ENCODE measurements at places on chromosomes 3 and 15.

GRCh38 chr3:131142580-131142979 is 115.9 kb downstream of the NEK11 start:
- DNase-seq: no peak

DNA sequence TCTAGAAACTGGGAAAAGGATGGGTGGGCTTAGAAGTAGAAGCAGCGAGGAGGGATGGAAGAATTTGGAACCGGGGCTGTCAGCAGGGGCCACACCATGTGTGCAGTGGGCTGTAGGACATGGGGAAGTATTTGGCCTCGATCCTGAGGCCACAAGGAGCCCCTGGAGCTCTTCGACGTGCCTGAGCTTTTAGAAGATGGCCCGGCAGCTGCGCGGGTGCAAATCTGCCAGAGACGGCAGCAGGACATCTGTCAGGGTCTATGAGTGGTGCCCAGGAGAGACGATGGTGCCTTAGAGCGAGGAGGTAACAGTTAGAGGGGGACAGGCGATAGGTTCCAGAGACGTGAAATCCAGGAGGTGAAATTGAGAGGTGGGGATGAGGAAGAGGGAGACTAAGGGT is 321.1 kb downstream of the UACA start:
- no peak for DNase-seq

- no peak for DNase-seq
These were observed 7.5 kb downstream of the EOGT start for GRCh38 chr3:69005791-69006482.

DNA sequence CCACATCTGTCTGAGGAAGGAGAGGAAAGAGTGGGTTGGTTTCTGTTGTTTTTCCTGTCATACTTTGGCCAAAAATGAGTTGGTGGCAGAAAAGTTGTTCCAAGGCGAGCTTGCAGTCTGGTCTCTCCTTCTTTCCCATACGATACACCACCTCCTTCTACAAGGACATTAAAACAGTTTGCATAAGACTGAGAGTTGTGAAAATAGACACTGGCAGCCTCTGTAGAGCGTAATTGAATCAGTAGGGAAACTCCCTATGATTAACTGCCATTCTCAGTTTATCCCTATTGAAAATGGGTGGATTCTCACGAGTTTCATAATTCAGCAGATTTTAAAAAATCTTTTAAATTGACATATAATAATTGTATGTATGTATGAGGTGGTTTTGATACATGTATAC is 3.7 kb upstream of the LSG1 start:
- no peak for DNase-seq

GRCh38 chr3:4476496-4476895 is 9.4 kb upstream of the SUMF1 start:
- DNase-seq: peak; percentile 12

- DNase-seq: no peak
These were observed 10.6 kb upstream of the RBM5 start for GRCh38 chr3:50078091-50078490.

DNA sequence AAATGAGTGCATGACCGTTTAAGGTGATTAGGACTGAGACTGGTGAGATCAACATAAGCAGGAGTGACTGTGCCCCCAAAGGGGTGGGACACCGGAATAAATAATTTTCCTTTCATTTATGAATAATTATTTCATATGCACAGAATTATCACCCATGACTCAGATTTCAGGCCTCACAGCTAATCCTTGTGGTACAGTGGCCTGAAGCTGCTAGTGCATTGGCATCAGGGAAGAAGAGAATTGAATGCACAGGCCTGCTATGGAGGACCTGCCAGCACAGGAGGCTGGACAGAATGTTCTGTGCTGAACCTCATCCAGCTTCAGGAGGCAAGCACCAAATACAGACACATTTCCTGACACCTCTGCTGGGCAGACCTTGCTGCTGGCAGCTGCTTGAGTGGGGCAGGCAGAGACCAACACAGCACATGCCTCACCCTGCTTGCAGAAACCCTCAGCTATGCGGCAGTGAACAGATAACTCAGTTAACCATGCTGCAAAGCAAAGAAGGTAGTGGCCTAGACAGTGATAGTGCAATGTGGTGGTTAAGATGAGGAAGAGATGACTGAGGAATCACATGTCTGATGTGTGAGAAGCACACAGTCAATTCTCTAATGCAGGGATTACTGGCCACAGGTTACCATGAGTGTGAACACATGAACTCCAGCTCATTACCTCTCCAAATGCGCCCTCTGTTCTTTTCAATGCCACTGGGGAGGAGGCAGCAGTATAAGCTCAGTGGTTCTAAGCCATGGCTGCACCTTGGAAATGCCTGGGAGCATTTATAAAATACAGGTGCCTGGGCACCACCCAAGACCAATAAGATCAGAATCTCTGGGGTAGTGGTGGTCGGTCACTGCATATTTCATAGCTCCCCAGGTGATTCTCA is 68.1 kb upstream of the SCN5A start:
- peak; percentile 17 for DNase-seq

DNA sequence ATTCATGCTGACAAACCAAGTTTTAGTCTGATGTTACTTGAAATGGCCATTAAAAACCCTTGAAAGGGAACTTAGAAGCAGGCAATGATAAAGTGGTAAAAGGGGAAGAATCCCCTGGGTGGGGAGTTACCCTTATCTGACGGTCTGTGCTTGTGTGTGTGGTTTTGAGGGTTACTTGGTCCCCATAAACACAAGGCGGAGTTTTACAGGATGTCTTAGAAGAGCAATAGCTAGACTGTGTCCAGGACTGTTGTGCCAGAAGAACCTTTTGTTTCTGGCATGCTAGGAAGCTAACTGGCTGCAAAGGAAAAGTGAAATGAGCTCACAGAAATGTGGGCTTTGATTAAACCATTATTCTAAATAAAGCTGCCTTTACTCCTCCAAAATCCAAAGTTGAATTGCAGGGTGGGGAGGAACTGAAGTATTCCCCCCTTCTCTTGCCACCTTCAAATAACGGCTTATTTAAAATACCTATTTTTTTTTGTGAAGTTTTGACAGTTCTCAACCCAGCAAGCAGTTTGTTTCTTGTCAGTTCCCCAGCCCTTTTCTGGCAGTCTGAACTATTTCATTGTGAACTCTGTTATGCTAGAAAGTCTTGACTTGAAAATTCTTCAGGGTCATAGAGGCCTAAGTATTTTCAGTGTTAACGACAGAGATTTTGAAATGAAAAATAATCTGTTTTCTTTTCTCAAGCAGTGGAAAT is 443.5 kb downstream of the OTOL1 start:
- no peak for DNase-seq

DNA sequence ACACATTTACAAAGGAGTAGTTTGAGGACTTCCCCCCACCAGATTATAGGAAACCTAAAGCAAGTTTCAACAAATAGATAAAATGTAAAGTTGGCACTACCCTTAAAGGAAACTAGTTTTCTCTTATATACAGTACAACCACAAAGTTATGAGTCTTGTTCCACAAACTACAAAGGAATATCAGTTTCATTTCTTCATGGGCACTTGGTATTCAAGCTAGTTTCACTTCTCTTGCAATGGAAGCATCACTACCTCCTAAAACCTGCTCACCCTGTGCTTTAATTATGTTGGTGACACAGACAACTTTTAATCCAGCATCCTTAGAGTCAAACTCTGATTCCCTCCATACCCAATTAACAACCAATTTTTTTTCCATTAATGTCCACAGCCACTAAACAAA is 707.0 kb downstream of the ROBO2 start:
- no peak for DNase-seq

- no peak for DNase-seq
These were observed 39.7 kb downstream of the CCNL1 start for GRCh38 chr3:157120071-157120892.

DNA sequence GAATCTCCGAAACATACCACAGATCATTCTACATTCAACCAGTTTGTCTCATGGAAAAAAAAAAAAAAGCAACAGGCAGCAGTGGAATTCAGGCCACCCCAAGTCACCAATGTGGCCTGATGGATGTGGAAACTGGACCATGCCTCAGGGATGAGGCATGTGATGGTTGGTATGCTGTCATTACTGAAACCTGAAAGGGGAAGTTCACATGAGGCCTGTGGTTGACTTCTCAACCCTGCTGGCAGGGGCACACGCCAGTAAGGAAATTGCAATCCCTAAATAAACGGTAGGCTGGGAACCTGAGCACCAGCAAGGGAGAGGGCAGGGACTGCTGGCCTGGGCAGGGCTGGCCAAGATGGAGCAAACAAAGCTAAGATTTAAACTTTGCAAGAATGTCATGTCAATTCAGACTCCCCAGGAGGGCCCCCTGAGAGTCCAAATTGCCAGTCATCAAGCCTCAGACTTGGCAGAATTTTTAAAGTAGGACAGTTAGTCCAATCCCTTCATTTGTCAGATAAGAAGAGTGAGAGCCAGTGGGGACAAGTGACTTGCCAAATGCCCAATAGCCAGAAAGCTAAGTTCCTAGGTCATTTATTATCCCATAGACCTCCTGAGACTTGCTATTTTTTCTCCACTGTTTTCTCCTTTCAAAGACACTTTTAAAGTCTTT is 310.4 kb downstream of the ERC2 start:
- DNase-seq: peak; percentile 3

DNA sequence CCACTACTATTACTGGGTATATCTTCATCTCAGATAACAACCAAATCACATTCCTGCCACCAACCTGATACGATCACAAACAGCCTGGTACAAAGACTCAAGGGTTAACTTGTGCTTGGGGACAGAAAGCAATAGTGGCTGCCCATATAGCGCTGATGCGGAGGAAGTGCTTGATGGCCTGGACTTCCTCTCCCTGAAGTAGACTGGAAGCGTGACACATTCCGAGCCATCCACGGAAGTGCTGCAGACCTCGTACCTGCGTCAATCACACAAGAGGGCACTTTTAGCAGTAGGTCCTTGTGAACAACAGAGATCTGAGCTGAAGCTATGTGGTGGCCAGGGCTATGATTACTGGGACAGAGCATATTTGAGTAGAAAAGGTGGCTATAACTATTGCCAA is 17.3 kb upstream of the C3orf62 start:
- DNase-seq: no peak

GRCh38 chr3:162702768-162703385 is 1206.3 kb downstream of the OTOL1 start:
- no peak for DNase-seq

- peak; percentile 70 for DNase-seq
These were observed 13.2 kb downstream of the TNIK start for GRCh38 chr3:171446801-171447578.

DNA sequence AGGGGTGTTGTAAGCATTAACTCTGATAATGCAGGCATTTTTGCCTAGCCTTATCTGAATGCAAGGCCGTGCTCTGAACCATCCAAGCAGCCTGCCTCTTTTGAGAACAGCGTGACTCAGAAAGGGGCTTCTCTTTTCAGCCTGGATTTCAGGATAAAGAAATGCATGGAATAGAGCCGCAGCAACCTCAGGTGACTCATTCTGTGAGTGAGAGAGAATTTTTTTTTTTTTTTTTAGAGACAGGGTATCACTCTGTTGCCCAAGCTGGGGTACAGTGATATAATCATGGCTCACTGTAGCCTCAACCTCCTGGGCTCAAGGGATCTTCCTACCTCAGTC is 20.6 kb upstream of the PDE8A start:
- DNase-seq: peak; percentile 96

DNA sequence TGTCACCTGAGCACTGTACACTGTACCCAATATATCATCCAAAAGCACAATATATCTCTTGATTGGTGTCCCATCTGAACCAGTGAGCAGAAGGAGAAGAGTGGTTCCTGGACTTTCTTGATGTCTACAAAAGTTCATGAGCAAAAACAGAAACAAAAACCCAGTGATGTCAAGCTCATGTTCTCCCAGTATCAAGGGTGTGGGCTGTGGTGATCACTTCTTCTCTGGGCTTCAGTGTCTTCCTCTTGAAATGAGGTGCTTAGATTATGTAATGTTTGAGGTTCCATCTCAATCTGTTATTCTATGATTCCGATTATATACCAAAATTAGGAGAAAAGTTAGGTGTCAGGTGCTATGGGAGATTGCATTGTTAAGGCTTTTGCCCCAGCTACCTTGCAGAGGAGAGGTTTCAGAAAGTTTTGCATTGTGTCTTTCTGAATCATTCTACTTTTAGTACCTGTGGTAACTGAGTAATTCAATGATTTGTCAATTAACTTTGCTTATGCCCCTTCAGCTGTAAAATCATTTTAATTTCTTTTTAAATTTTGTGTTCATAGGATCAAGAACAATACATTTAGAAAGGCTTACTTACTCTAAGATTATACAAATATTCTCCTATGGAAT is 122.0 kb upstream of the EOMES start:
- no peak for DNase-seq

DNA sequence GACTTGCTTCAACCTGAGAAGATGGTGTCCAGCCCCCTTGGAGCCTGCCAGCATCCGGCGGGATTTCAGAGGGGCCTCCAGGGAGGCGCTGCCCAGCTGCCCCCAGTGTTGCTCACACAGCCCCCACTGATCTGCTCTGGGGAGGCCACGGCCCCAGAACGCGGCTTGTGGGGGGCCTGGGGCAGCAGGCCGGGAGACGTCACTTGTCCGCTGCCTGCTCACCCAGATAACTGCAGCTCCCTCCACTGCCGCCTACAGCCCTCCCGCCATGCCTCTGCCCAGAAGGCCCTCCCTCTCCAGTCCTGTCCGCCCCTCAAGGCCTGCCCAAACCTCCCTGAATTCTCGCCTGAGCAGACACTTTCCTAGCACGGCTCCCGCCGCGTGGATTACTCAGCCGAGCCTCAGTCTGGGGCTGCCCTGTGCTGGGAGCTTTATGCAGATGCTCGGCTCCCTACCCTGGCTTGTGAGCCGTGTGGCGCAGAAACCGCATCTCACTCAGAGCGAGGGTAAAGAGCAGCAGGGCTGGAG is 17.2 kb upstream of the ADIPOQ start:
- peak; percentile 74 for DNase-seq

GRCh38 chr3:179148616-179149405 is 654 bp downstream of the PIK3CA start:
- peak; percentile 41 for DNase-seq

GRCh38 chr3:10437995-10438901 is 67.1 kb downstream of the ATP2B2 start:
- peak; percentile 79 for DNase-seq

- DNase-seq: no peak
These were observed 7.2 kb upstream of the COMMD4 start for GRCh38 chr15:75328493-75329314.

- no peak for DNase-seq
These were observed 4.4 kb upstream of the SCN5A start for GRCh38 chr3:38653685-38654537.

GRCh38 chr3:19473971-19474580 is 325.8 kb downstream of the KCNH8 start:
- no peak for DNase-seq

GRCh38 chr3:195030791-195031321 is 240.1 kb downstream of the XXYLT1 start:
- peak; percentile 31 for DNase-seq

- no peak for DNase-seq
These were observed 5.3 kb upstream of the SPRED1 start for GRCh38 chr15:38247336-38247735.

- no peak for DNase-seq
These were observed 35.3 kb upstream of the B3GNT5 start for GRCh38 chr3:183217548-183218332.

- no peak for DNase-seq
These were observed 221.8 kb upstream of the TPRG1 start for GRCh38 chr3:188949996-188950395.

- DNase-seq: peak; percentile 71
These were observed 28.6 kb upstream of the SEMA3F start for GRCh38 chr3:50126287-50127211.

- no peak for DNase-seq
These were observed 71.6 kb upstream of the SYN2 start for GRCh38 chr3:11932636-11933035.

GRCh38 chr3:100516232-100516631 is 23.8 kb downstream of the TMEM45A start:
- DNase-seq: peak; percentile 93

- DNase-seq: peak; percentile 27
These were observed 84.4 kb downstream of the SEMA5B start for GRCh38 chr3:122942937-122943827.

- no peak for DNase-seq
These were observed 41.0 kb downstream of the EPHB3 start for GRCh38 chr3:184602372-184603150.

Measured in amniotic epithelial cell (primary cell).